ENCODE measurements at places on chromosomes 5 and 9. TPM values are rescaled to one million over a fixed set of nuclear protein-coding genes. Genes with fewer than 3 reads are reported as not detected.

PDGFRB gene
- total RNA-seq = 1.3 TPM

SRD5A1 gene
- 6.9 TPM for total RNA-seq

ROPN1L gene
- 0.96 TPM for total RNA-seq

ANKRD55 gene
- 2.6 TPM for total RNA-seq

PIK3R1 gene
- total RNA-seq = 33.0 TPM

SPINK6 gene
- not detected for total RNA-seq

STC2 gene
- total RNA-seq = 18.1 TPM

SLC1A1 gene
- 20.2 TPM for total RNA-seq

Data from vein endothelial cell (primary cell).